Stimulated activated CD8-positive, alpha-beta memory T cell treated with anti-CD3 and anti-CD28 coated beads, Interleukin-15, amount 100 ng/mL, for 48 hours (primary cell): ENCODE measurements at places on chromosomes 5 and 9.

DNA sequence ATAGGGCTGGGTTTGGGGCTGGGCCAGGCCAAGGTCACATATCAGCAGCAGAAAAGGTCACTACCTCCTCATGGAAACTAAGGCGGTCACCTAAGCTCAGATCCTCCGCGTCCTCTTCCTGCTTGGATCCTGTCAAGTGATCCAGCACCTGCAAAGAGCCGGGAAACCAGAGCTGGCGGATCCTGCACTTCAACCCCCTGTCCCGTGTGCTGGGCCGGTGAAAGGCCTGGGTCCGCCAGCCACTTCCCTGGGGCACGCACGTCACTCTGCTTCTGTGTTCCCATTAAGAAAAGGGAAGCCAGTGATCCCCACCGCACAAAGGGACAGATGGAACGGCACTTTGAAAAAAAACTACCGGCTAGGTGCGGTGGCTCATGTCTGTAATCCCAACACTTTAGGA is 61.3 kb upstream of the STXBP1 start:
- no peak for DNase-seq

GRCh38 chr9:135038826-135039225 is 48.6 kb upstream of the OLFM1 start:
- DNase-seq: no peak

- no peak for DNase-seq
Observed at GRCh38 chr5:116658141-116658540, 83.5 kb upstream of the SEMA6A start.

DNA sequence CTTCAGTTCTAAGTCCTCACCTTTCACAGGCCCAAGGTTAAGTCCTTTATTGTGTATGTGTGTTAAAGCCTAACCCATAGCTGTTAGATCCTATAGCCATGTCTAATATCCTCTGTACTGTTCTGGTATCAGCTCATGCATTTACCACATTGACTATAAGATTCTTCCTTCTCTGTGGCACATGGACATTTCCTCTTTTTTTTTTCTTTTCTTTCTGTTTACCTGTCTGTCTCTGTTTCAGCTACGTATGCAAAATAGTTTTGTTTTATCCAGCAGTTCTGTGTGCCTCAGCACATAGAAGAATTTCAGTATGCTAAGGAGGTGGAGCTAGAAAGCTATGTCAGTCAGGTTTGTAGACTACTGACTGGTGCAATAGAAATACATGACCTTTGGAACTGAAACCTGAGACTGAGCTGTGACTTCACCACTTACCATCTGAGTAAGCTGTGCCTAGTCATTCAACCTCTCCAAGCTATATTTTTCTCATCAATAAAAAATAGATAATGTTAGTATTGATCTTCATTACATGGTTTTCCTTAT is 155.6 kb upstream of the VLDLR start:
- no peak for DNase-seq

DNA sequence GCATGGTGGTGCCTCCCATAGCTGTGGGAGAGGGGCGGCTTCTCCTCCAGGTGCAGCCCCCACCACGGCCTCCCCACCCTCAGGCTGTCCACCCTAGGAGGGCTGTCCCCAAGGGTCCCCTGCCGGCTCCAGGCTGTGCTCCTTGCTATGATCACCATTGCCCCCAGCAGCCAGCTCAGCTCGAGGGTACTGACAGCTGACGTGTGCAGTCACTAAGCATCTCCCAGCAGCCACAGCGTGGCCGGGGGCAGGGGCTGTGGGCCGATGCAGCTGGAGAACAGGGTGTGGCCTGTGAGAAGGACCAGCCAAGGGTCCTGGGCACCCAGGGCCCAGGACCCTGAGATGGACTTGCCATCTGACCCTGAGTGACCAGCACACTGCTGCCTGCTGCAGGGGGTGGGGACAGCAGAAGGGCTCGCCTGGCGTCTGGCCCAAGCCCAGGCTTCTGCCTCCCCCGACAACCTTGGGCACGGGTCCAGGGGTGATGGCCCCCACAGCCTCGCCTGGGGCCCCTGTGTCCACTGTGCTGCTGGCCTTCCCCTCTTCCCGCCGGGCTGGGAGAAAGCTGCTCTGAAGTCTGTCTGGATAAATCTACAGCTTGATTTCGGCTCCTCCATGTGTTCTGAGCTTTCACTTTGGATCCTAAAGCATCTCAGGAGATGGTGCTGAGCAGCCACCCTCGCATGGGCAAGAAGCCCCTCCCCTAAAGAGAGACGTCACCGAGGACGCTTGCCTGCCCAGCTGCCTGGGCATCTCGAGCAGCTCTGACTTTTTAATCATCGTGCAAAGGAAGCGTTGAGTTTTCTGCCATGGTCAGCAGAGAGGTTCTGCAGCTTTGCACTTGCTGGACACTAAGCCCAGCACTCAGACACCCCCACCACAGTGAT is 5.5 kb downstream of the KCNT1 start:
- DNase-seq: no peak

DNA sequence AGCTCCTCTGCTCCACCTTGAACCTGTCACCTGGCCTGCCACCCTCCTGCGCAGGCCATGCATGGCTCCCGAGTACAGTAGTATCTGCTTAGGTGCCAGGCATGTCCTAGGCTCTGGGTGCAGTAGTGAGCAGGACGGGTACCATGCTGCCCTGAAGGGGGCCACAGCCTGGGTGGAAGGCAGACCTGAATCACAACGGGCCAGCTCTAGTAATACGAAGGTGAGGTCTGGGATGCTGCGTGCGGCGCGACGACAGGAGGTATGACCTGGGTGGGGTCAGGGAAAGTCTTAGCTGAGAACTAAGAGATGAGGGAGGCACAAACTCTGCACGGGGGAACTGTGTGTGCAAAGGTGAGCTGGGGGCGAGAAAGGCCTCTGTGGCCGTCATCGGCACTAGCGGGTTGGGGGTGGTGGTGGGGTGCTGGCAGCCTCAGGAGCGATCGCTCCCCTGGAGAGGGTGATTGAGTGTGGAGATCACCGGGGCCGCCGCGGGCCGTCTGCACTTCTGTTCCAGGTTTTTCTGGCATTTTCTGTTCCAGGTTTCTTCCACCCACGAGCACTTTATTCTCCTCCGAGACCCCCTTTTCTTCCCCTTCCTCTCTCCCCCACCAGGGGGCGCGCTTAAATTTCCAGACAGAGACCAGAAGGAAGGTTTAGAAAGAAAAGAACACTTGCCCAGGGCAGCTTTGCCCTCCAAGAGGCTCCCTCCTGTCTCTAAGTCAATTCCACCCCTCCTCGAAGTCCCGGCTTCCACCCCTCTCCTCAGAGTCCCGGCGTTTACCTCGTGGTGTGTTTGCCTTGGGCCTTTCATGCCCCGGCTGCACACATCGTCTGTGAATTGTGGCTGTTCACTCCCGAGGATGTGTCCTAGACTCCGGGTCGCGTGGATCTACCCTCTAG is 15.1 kb downstream of the PDLIM4 start:
- DNase-seq: no peak

- no peak for DNase-seq
Observed at GRCh38 chr9:32431196-32431595, 46.8 kb downstream of the ACO1 start.
